ENCODE measurements at places on chromosomes 4 and X.

- no peak for DNase-seq
Measured at GRCh38 chr4:177391287-177391686, 51.0 kb downstream of the AGA start.

DNA sequence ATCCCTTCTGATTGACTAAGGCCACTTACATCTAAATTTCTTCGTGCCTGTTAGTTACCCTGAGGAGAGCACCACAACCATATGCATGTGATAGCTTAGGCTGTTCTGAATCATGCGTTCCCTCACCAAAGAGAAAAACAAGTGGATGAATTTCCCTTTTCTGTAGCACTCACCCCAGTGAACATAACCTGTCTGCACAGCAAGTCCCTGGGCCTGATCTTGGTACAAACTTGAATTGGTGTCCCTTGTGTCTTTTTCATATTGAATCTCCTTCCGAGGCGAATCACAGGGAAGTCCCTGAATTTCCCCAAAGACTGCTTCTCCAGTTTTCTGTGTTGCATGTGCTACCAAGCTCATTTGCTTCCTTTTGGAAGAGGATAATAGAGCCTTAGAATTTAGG, 100.4 kb downstream of the KLHL8 start:
- no peak for DNase-seq

- DNase-seq, result no peak
Measured at GRCh38 chrX:31392513-31392912, 320.7 kb upstream of the FTHL17 start.

DNA sequence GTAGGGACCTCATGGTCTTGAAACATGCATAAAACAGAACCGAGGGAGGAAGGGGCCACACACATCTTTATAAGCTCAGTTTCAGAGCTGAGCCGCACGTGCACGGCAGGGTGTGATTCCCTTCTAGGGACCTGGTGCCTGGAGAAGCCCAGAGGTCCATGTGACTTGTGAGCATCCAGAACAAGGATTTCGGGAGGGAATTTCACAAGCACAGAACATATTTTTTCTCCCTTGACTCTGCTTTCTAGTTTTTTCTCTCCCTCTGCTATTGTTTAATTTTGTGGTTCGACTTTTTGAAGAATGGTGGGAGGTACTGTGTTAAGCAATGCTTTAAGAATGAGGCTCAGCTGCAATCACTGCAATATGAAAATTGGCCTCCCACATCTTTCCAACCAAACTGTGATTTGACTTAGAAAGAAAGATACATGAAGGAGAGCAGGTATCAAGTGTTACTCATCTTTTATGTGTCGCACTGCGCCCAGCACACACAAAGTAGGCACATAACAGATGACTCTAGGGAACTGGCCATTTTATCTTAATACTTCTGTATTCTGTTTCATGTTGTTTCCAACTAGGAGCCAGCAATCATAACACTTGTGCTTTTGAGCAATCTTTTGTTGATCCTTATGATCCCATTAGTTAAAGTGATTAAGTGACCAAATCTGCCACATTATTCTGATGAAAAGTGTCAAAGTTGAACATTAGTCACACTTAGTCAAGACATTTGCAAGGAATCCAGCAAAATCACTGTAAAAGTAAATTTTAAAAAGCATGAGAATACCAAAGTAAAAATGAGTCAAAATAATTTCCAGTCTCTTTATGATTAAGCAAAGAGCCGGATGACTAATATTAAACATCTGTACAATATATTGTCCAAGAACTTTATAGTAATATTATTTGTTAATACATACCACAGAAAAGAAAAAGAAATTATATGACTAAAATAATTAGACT, 86.4 kb downstream of the SHISA3 start:
- DNase-seq, result no peak

DNA sequence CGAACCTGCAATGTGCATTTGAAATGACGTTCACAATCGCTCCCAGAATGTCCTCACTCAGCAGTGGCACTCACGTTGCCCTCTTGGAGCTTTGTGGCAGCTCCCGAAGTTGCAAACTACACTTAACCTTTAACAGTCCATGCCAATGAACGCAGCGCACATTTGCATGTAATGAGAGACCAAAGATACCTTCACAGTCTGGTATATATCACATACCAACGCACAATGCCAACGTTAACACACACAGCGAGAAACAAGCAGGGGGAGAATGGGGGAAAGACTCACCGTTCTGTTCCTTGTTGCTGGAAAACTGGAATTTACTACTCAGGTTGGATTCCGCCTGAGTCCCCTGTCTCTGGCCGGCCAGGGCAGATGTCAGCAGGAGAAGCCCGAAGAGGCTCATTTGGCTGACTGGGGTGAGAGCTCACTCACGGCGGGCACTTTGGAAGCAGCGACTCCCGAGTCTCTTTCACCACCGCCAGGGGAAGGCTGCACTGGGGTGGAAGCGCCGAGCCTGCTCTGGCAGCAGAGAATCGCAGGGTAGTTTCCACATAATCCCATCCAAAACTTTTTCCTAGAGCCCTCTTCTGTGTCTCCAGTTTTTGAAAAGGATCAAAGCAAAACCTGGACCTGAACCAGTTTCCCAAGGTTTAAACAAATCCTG, 966 bp downstream of the PDGFC start:
- peak; percentile 20 for DNase-seq

DNA sequence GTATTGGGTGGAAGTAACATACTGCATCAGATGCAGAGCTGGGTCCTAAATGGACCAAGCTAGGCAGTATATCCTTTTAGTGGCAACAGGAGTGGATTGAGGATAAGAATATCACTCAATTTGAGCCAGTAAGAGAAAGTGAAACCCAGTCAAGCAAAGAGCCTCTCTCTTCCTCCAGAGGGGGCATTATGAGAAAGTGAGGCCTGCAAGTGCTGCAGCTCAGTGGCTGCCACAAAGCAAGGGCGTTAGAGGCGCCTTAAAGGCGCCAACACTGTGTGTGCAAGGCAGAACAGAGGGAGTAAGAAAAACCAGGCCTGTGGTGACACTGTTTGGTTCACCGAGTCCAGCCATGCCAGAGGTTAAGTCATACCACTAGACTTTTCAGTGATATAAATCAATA, 17.5 kb downstream of the STX18 start:
- no peak for DNase-seq

GRCh38 chr4:153661215-153661822, 22.8 kb upstream of the TLR2 start:
- DNase-seq, result no peak

- DNase-seq, result no peak
Measured at GRCh38 chrX:156000361-156000926, 2.9 kb downstream of the IL9R start.

GRCh38 chr4:8768357-8768999, 103.2 kb downstream of the HMX1 start:
- DNase-seq, result no peak

- DNase-seq, result no peak
Measured at GRCh38 chr4:61068060-61068459, 132.1 kb upstream of the ADGRL3 start.

GRCh38 chr4:78532046-78532445, 19.5 kb upstream of the ANXA3 start:
- DNase-seq, result no peak

GRCh38 chr4:159185591-159186023, 82.7 kb downstream of the RAPGEF2 start:
- no peak for DNase-seq

DNA sequence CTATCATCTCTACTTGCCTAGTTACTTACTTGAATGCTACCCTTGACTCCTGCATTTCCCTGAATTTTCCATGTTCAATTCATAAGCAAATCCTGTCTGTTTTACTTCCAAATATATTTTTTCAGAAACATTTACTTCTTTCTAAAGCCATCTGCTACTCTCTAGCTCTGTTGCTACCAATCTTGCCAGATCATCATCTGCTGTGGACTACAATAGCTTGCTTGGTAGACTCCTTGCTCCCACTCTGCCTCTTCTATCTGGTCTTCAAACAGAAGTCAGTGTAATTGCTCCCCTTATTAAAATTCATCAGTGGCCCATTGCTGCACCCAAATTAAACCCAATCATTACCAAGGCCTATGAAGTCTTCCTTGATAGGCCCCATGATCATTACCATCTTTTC, 151.6 kb upstream of the HPGD start:
- no peak for DNase-seq

DNA sequence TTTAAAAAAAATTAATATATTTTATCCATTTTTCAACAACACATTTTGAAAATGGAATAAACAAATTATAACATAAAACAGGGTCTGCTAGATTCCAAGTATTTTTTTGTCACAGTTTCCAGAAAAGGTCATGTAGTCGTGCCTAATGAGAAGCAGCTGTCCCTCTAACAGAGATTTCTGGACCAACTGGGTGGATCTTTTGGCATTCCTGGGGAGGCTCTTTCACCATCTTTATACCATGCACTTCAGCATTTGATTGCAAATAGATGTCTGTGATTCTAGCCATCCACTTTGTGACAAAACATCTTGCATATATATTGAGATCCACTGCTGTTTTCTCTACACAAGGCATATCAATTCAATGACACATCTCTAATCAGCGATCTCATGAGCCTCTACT, 210.7 kb upstream of the LDB2 start:
- no peak for DNase-seq

DNA sequence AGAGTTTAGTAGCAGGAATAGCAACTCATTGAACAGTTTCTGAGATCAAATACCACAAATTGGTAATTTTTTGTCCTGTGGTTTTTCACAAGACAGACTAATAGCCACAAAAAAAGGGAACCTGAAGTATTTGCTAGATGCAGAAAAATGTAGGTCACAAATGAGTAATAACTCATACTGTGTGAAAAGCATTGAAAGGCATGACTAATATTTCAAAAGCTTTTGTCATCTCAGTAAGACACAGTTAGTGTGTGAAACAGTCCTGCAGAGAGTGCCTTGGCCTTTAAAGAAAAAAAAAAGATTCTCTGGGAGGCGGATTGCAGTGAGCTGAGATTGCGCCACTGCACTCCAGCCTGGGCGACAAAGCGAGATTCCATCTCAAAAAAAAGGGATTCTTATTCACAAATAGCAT, 31.4 kb upstream of the SLC25A31 start:
- no peak for DNase-seq
